Hematopoietic multipotent progenitor cell treated with erythropoietin and hydrocortisone succinate and interleukin-3 and kit ligand, for 6 days (in vitro differentiated cells): ENCODE measurements at places on chromosomes 7 and 10.

DNA sequence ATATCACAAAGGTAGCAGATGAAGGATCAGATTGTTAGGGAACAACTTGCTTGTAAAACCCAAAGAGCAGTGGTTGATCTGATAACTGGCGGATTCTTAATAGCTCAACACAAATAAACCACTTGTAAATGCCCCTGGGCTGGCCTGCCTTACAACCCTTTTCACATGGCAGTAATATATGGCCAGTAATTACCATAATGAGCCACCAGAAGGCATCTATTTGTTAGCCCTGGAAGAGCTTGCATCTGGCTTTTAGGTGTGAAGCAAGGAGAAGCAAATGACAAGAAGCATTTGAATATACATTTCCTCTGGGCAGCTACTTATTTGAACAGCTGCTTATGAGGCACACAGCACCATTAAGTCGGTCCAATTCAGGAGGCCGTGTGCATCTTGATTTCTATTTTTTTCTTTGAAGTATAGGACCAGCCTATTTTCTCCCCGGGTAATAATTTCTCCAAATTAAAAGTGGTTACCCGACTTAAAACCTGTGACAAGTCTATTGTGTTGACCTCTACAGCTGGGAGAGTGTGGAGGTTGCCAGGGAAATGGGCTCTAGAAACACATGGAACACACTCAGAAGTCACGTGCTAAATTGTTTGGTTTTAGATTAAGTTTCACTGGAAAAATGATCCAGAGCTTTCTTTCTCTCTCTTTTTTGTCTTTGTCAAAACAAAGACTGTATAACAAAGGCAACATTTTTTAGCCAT, 113.4 kb downstream of the SEM1 start:
- DNase-seq: peak; percentile 27

GRCh38 chr10:49605216-49605938, 4.7 kb upstream of the SLC18A3 start:
- DNase-seq: no peak

- no peak for DNase-seq
These were observed 75.8 kb upstream of the EN2 start for GRCh38 chr7:155381852-155382801.

GRCh38 chr7:113394856-113395255, 276.5 kb upstream of the SMIM30 start:
- DNase-seq: no peak

- no peak for DNase-seq
These were observed 106.6 kb downstream of the ACTR3B start for GRCh38 chr7:152866125-152866524.

DNA sequence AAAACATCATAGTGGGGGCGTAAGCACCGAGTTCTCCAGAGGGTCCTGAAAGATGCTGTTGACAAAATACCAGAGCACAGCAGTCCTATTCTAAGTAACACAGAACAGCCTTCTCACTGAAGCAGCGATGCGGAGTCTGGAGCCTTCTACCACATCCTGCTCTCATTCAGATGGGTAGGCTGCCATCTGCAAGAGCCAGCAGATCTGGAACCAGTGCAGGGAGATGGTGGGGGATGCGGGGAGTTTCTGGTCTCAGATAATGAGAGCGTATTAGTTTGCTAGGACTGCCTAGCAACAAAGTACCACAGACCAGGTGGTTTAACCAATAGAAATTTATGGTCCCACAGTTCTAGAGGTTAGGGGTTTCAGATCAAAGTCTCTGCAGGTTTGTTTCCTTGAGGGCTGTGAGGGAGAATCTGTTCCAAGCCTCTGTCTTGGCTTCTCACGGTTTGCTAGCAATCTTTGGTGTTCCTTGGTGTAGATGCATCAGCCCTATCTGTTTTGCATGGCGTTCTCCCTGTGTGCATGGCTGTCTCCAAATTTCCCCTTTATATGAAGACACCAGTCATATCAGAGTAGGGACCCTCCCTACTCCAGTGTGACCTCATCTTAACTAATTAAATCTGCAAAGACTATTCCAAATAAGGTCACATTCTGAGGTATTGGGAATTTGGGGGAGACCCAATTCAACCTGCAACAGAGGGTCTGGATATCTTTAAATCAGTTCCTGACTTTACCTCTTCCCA, 52.0 kb upstream of the STEAP1B start:
- no peak for DNase-seq

GRCh38 chr10:118309911-118310310, 32.2 kb downstream of the FAM204A start:
- no peak for DNase-seq

DNA sequence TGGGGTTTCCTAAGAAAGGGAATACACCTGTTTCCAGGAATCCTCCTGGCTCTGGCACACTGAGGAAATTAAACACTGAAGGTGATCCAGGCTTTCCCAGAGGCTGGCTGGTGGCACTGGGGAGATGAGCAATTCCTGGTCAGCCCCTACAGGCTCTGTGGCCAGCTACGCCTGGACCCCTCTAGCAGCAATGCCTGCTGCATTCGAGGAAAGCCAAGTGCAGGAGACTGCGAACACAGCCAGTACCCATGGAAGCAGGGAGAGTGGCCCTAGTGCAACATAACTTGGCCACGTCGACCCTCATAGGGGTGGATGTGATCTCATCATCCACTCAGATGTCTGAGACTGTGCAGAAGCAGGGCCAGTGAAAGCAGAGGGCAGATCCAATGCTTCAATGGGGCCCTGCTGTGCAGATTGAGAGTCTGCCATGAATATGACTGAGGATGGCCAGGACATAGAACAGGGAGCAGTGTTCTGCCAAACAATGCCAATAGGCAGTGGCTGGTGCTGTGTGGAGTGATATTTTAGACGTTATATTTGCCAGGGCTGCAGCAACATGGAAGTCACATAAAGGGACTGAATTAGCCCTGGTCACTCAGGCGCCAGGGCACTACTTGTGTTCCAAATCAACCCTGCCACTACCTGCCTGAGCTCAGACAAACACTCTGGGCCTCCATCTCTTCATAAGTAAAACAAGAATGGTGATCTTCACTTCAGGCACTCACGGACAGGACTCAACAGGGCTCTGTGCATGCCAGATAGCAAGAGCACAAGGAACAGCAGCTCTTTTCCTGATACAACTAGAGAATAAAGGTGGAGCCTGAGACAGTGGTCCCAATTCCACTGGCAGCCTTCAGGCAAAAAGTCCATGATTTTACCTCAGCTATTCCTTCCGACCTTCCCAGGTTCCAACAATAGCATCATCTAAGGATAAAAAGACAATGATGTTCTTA, 2.4 kb downstream of the ZNF488 start:
- no peak for DNase-seq

GRCh38 chr7:107891636-107892366, 818 bp downstream of the DLD start:
- DNase-seq: peak; percentile 67

GRCh38 chr10:8378198-8378983, 323.9 kb downstream of the GATA3 start:
- DNase-seq: no peak

DNA sequence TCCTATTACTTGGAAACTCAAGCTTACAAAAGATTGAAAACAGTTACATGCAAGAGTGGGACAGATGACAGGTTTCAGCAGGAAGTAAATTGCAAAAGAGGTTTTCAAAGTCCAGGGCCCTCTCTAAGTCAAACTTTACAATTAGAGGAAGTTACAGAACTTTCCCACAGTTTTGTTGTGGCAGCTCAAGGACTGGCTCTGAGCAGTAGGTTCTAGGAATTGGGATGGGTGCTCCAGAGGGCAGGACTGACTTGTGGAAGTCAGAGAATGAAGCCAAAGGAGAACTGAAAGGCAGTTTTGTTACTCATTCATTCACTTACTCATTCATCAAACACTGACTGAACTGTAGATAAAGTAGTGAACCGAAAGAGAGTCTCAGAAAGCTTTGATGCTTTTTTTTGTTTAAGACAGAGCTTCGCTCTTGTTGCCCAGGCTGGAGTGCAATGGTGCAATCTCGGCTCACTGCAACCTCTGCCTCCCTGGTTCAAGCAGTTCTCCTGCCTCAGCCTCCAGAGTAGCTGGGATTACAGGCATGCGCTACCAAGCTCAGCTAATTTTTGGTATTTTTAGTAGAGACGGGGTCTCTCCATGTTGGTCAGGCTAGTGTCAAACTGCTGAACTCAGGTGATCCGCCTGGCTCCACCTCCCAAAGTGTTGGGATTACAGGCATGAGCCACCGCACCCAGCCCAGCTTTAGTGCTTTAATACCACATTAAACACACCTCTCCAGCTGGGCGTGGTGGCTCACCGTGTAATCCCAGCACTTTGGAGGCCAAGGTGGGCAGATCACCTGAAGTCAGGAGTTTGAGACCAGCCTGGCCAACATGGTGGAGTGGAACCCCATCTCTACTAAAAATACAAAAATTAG, 66.8 kb upstream of the CCNJ start:
- peak; percentile 27 for DNase-seq

DNA sequence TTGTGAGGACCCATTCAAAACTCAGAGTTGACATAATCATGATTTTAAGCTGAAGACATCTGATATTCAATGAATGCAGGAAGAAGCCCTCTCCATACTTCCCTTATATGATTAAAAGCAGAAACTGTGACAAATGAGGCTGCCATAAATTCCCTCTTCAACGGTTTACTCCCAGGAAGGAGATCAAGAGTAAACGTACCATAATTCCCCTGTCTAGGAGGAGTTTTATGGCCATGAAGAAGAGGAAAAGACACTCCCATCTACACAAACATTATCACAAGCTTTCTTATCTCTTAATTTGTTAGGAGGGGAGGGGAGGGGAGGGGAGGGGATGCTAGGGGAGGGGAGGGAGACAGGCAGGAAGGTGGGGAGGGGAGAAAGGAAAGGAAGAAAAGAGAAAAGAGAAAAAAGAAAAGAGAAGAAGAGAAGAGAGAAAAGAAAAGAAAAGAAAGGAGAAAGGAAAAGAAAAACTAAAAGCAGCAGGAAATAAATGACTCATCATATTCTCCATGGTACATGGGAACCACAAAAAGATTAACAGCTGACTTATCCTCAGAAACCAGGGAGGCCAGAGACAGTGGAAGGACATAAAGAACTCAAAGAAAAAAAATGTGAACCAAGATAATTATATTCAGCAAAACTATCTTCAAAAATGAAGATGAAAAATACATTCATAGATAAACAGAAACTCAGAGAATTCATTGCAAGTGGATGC, 121.6 kb downstream of the ALOX5 start:
- peak; percentile 72 for DNase-seq

GRCh38 chr7:2403718-2404648, 572 bp downstream of the CHST12 start:
- DNase-seq: peak; percentile 42

- no peak for DNase-seq
These were observed 154.1 kb downstream of the NRP1 start for GRCh38 chr10:33180390-33180789.

- DNase-seq: no peak
These were observed 14.3 kb upstream of the ABCB5 start for GRCh38 chr7:20601121-20601520.

GRCh38 chr7:147912291-147912690, 678.3 kb upstream of the C7orf33 start:
- DNase-seq: no peak
